NT2/D1 (cell line): ENCODE measurements at places on chromosomes 2 and 18.

DNA sequence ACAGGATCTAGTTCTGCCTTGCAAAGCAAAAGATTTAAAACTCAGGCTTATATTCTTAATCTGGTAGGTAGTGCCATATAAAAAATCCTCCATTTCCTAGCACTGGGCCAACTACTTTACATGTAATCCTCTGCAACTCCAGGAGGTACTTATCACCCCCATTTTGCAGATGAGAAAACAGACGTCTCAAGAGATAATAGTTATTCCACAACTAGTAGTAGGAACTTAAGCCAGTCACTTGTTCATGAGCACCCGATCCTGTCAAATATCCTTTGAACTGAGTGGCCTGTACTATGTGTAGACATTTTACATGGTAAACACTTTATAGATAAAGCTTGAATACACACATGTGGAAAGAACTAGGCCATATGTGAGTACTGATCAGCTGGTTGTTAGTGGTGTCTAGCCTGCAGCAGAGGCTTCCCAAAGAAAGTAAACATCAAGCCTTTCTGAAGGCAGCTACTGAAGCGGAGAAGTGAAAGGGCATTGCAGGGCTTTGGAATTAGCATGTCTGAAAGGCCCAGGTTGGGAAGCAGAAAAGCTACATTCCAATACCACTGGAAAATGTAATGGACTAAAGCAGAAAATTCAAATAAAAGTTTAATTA lies 48.0 kb downstream of the NAB1 start:
- peak; percentile 51 for DNase-seq

DNA sequence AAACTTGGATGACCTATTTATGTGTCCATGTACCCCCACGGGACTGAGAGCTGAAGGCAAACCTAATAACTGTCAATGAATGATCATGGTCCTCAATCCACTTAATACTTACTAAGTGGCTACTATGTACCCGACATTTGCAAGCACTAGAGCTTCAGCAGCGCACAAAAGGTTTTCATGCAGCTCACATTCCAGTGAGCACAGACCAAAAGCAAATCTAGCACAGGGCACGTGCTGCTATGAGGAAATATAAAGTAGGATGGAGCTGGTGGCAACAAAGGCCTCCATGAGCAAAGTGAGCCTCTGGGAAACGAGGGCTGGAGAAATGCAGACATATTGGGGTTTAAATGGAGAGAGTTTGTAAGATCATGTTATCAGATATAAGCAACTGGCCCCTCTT lies 3.5 kb downstream of the SLC40A1 start:
- DNase-seq, result no peak

DNA sequence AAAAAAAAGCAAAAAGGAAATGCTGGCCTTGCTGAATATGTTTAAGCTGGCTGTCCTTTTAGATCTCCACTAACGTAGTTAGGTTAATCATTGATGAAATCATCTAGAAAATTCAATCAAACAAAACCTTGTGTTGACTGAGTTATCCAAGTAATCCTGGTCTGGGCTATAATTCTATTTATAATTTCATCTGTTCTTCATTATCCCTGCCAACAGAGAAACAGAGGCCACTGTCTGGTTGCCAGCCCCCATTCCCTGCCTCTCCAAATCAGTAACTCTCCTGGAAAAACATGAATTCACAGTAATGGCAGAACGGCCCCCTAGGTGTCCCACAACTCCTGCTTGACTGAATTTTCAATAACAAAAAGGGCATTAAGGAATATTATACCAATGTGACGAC lies 24.6 kb downstream of the DOCK10 start:
- DNase-seq, result no peak

DNA sequence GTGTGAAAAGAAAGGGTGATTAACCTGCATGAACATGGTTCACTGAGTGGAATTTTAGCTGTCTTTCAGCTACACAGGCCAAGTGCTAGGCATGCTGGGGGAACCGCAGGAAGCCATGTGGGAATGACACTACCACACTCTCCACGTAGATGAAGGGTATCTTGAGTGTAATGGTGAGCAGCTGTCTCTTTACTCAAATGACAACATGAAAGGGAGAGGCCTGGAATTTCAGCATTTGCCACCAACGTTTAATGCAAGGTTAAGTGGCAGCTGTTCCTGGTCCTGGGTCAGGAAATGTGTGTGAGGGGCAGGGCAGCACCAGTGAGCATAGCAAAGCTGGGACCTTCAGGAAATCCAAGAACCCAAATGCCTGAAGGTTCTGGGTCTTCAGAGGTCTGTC lies 588.4 kb downstream of the SLC4A3 start:
- DNase-seq, result no peak

GRCh38 chr2:118845522-118846441 lies 1.7 kb downstream of the EN1 start:
- DNase-seq, result no peak

GRCh38 chr2:67824186-67824585 lies 238.6 kb downstream of the C1D start:
- no peak for DNase-seq

DNA sequence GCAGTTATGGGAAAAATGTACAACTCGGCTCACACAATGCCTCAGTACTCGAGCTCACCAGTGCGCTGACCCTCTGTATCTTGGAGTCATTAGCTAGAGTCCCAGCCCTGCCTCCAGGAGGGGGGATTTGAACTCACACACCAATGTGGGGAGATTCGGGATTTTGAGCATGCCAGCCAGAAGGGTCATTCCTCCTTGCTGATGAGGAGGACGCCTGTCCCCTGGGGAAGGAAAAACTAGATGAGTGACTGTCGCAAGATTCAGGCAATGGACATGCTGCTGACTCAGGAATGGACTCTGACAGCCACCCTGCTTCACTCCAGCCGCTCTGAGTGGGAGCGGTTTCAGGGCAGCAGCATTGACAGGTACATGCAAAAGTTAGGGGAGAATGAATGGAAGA lies 20.6 kb downstream of the FIGN start:
- no peak for DNase-seq

- DNase-seq, result no peak
Observed at GRCh38 chr18:37435996-37436395, 129.6 kb downstream of the CELF4 start.

- DNase-seq, result no peak
Observed at GRCh38 chr2:203361922-203362321, 33.7 kb downstream of the ABI2 start.

GRCh38 chr2:173881461-173881860 lies 83.7 kb downstream of the SP3 start:
- no peak for DNase-seq

DNA sequence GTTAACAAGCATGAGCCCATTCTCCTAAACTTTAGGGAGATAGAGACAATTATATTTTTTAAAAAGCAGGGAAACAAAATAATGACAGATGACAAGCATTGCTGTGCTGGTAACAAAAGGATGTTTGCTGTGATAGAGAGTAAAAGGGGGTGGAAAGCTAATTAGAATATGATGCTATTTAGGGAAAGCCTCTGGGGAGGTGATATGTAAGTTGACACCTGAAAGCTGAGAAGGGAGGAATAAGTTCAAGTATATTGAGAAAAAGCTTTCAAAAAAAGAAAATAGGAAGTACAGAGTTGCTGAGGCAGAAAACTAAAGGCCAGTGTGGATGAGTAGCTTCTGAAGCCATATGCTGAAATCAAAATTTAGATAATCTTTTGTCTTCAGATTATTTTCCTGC lies 565.2 kb upstream of the NRXN1 start:
- DNase-seq, result no peak

GRCh38 chr2:207166039-207166348 lies 246 bp upstream of the KLF7 start:
- DNase-seq, result peak; percentile 99

GRCh38 chr2:74286725-74287124 lies 56.5 kb downstream of the SLC4A5 start:
- no peak for DNase-seq

DNA sequence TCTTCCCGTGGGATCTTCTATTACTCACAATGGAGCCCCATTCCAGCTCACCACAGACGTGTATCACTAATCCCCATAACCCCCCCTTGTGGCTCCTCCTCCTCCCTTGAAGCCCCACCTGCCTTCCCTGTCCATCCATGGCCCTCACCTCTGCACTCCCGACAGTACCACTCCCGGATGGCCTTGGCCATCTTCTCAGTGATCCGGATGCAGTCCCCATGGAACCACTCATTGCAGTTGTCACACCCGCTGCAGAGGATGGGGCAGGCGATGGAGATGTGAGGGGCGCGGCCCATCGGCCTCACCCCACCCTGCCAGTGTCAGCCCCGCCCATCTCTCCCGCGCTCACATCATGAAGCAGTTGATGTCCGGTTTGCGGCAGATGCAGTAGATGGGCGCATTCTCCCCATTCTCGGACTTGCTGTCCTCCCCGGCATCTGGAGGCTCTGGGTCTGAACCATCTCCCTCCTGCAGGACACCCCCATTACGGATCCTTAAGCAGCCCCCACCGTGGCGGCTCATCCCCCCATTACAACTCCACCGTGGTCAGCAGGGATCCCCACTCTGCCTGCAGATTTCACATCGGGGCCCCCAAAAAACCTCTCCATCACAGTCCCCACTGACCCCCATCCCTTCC lies 983 bp downstream of the CXXC1 start:
- no peak for DNase-seq

DNA sequence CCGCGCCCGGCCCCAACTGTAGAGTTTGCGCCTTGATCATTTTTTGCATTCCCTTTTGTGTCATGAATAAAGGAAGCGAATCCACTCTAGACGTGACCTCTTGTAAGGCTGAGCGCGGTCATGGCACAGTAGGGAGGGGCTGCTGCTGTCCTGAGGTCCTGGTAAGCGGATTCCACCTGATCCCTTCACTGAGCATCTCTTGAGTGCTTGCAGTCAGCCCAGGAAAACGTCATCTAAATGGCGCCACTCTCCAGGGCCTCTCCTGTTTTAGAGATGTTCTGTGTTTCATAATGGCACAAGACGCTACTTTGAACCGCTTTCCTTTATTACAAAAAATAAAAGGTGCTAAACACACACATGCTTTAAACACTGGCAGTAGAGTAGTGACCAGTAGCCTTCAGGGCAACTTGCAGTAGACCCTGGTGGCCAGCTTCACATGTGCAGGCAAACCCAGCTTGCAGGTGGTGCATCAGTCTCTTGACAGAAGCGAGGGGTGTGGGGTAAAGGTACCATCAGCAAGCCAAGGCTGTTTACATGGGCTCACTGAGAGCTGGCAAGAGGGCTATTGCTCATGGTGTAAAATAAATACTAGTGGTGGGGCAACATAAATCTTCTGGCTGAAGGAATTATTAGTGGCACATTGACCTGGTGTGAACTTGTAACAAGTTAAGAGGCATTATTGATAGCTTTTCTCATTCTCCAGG lies 43.0 kb upstream of the ACKR3 start:
- DNase-seq, result no peak

GRCh38 chr2:68465081-68465916 lies 1.8 kb downstream of the FBXO48 start:
- no peak for DNase-seq

- no peak for DNase-seq
Observed at GRCh38 chr2:19574778-19575260, 216.4 kb upstream of the OSR1 start.

DNA sequence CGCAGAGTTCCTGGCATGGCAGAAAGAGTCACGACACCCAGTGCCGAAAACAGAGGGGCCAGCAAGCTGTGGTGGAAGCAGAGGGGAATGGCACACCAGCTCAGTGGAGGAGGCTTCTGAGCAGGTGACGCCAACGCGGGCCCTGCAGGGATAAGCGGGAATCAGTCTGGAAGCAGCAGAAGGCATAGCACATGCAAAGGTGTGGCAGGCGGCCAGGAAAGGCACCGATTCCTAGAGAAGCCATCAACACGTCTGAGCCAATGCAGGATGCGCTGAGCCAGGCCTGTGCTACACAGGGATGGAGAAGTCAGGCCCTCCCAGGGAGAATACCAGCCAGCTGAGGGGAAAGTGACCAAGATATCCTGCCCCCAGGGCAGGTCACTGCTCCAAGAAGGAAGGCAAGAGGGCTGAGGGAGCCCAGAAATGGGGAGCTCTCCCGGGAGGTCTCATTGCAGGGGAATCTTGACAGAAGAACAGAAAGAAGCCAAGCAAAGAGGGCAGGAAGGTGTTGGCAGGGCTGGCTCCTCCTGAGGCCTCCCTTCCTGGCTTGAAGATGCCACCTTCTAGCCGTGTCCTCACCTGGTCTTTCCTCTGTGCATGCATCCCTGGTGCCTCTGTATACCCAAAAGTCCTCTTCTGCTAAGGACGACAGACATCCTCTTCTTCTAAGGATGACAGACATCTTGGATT lies 16.3 kb downstream of the TEX51 start:
- no peak for DNase-seq

DNA sequence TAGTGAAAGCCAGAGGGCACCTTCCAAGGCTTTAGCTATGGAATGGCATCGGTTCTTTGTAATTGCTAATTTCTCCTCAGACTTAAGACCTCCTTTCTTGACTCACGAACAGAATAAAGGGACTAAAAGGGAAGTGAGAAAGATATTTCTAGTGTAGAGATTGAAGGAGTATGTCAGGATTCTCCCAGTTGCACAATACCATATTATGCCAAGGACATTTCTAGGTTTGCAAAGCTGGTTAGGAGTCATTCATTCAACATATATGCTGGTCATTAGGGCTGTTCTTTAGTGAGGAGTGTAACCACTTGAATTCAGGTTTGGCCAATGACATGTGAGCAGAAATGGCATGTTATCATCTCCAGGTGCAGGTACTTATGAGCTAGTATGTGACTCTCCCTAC lies 7.4 kb downstream of the REEP1 start:
- DNase-seq, result no peak

DNA sequence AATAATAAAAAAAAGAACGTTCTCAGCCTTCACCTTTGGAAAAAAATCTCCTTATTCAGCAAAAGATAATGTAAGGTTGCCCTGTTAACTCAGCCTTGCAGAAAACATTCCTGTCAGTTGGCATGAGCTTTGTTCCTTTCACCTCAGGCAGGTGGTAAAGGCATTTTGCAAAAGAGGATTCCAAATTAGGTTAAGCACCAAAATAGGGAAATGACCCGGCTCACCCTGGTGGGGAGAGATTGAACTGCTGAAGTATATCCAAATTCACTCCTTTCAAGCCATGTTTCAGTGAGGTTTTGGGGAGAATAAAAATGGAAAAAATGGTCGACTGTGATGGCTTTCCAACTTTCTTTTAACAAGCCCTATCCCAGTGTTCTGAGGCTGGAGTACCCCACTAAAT lies 1988.8 kb upstream of the PIK3C3 start:
- DNase-seq, result no peak

GRCh38 chr2:111694700-111695101 lies 189.3 kb downstream of the ANAPC1 start:
- DNase-seq, result no peak

DNA sequence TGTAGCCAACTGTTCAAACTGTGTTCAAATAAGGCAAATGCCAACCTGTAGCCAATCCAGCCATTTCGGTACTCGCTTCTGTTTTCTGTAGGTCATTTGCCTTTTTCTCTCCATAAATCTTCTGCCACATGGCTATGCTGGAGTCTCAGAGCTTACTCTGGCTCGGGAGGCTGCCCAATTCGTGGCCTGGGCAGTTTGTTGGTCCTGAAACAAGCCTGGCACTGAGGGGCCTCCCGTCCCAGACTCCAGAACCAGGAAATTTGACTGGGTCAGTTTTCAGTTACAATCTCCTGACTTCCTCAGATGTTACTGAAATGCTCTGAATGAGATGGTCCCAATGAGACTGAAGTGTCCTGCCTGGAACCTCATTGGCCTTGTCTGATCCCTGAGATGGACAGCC lies 120.8 kb upstream of the NPAS2 start:
- DNase-seq, result no peak

GRCh38 chr18:3683483-3683882 lies 233.5 kb downstream of the TGIF1 start:
- no peak for DNase-seq
